ENCODE measurements at places on chromosomes 7 and 10.

DNA sequence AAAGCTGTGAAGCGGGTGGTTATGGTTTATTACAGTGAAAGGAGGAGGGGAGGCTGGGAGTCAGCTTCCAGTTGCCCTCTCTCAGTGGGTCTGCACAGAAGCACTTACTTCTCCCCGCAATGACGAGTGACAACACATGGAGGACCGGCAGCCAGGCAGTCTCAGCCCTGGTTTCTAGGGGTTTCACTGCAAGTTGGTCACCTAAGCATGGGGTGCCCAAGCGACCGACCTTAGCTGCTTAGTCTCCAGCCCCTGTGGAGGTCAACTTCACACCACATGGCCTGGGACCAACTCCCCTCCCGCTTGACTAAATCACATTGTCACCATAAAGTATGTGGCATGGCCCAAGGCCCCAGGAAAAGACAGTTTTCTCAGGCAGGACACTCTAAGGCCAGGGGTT is 99.9 kb upstream of the ZNF32 start:
- DNase-seq = no peak

DNA sequence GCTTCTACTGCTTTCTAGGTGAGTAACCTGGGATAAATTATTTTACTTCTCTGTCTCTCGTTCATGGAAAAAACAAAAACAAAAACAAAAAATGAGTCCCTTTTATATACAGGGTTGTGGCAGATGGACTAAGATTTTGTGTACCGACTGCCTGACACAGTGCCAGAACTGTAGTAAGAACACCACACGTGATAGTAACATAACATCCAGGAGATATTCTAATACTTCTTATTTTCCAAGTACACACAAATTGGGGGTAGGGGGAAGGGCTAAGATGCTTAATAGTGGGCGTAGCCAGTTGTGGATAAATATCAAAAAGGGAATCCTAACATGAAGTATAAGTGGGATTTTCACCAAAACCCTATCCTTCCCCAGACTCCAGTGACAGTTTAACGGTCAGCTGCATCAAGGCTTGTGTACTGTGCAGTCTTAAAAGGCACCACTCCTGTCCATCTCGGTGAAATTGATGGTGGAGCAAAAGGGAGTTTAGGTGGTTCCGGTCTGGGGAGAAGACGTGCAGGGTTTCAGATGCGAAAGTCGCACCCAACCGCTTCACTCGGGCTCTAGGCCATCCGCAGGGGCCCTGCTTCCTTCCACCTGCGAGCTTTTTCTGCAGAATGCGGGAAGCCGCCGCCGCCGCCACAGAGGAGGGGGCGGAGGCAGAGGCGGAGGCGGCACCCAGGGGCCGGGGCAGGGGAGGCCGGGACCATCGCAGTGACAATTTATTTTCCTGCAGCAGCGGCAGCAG is at the start of gene STAMBPL1:
STAMBPL1 (plus strand) TSS at position 712 of the 748 bp plus-strand sequence. CDS start 21,464 bp downstream, outside the sequence.
- no peak for DNase-seq

DNA sequence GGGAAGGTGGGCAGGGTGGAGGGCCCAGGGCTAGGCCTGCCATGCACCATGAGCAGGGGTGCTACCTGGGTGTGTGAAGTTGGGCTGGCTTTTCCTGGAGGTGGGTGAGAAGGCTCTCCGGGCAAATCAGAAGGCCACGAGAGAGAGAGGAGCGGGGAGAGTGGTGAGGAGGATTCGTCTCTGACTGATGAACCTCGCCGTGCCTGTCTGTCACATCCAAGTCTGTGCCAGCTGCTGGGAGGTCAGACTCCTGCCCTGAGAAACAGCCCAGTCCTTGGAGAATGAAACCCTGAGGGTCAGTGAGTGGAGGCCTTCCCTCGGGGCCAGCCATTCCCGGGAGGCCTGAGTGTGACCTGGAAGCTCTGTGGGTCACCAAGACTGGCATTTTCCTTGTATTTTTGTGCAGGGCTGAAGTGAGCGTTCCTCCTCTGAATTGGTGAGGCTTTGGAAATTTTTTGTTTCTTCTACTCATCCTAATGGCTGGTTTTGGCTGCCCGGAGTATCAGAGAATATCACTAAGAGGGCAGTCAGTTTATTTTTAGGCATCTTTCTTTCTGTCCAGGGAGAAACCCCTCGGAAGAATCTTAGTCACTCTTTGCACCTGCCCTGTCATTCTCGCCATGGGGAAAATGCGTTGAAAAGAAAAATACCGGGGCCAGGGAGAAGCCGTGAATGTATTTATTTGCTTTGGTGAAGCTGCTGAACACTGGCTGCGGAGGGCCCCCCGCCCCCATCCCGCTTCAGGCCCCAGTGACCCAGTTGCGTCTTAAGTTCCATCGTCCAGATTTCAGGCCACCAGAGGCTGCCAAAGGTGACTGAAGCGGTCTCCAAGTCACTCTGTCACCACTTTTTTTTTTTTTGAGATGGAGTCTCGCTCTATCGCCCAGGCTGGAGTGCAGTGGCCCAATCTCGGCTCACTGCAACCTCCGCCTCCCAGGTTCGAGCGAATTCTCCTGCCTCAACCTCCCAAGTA is 6.5 kb upstream of the AP5Z1 start:
- no peak for DNase-seq

DNA sequence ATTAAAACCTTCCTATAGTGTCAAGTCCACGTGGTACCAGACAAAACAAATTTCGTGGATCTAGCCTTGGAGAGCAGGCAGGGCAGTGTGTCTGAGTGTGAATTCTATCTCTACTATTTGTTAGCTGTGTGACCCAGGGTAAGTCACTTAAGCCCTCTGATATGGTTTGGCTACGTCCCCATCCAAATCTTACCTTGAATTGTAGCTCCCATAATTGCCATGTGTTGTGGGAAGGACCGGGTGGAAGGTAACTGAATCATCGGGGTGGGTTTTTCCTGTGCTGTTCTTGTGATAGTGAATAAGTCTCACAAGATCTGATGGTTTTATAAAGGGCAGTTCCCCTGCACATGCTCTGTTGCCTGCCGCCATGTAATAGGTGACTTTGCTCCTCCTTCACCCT is 2.8 kb upstream of the NPFFR1 start:
- no peak for DNase-seq

- DNase-seq = no peak
These were observed 73.3 kb downstream of the FAM53B start for GRCh38 chr10:124670849-124671248.

DNA sequence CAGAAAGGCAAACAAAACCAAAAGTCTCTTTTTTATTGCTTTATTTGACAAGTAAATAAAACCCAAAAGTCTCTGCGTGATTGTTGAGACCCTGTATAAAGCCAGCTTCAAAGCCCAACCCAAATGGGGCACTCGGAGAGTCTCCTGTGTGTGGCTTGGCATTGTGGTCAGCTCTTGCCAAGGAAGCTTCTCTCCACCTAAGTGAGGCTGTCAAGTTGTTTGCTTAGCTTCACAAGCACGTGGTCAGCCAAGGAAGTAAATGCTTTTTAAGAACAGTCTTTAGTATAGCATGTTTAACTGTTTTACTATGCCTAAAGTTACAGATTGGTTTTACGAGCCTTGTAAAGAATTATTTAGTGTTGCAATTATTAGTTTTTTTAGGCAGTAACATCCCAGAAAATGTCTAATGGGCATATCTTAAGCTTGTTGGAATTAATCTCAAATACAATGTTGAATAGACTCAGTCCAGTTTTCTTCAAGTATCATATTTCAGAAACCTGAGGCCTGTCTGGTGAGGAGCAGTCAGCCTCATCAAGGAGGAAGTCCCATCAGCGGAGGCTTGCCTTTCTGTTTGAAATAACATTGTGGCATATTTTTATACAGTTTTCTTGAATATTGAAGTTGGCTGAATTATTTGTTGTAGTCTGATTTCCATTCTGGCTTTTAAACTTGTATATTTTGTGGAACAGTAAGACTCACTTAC is 144.3 kb downstream of the ANKRD30A start:
- DNase-seq = no peak

DNA sequence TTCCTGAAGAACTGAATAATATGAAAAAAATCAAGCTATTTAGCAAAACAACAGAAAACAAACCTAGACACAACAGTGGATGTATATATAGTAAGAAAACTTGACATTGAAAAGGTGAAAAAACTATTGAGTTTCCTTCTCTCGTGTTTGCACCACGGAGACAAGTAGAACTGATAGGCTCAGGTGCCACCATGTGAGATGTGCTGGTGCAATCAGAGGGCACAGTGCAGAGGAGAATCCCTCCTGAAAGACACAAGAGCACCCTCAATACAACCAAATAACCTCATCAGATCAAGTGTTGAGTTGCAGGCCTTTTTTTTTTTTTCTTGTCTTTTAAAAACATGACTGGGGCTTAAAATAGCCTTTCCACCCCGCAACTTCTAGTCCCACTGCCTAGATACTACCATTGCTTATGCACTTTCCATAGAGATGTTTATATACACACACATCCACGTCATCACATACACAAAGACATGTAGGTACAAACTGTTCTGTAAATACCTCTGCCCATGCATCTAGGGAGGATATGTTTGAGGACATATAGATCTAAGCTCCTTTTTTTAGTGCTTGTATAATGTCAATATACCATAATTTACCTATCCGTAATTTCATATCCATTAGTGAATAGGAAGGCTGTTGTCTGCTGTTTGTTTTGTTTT is 54.1 kb downstream of the UBE2H start:
- DNase-seq = no peak

Data from NCI-H2171 (cell line).